Pons (tissue), 1 donor: ENCODE measurements at places on chromosomes 5 and 9.

DNA sequence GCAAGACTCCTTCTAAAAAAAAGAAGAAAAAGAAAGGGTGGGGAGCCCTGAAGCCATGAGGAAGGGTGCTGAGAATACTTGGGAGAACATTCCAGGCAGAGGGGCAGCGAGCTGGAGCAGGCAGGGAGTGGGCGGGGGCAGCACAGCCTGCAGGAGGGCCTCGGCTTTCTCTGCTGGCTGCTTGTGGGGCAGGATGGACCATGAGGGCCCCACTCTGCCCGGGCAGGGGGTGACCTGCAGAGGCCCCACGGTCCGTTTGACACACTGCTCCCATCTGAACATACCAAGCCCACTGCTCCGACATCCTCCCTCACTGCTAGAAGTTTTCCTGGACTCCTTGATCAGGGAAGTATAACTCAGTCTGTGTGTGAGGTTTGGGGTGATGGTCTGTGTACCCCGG is 11.7 kb upstream of the NUP214 start:
- DNase-seq, result no peak

- no peak for DNase-seq
These were observed 202.6 kb downstream of the ADAMTSL1 start for GRCh38 chr9:18676525-18676924.

- no peak for DNase-seq
These were observed 640.4 kb upstream of the CDH10 start for GRCh38 chr5:25285136-25285535.

GRCh38 chr5:67030289-67031056 is 166.1 kb downstream of the CD180 start:
- DNase-seq, result no peak

DNA sequence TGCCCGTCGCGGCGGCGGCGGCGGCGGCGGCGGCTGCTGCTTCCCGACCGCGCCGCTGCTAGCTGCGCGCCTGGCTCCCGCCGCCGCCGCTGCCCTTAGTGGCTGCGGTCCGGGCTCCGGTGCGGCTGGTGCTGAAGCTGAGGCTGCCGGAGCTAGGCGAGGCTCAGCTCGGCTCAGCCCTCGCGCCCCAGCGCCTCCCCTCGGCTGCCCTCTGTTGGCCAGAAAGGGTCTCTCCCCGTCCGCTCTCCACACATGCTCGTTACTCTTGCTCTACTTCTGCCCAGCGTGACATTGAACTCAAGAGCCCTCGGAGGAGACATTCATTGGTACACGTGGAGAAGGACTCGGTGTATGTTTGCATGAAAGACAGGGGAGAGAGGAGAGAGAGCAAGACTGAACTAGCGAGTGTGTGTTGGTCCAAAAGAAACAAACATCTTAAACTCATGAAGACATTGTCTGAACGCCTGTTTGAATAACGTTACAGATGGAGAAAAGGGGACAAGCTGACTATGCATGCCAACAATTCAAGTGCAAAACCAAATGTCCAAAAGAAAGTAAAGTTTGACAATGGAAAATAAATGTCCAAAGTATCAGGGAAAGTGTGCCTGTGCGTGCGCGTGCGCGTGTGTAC is at the start of gene HCN1:
Gene HCN1 (minus strand): TSS at position 175 of the 631 bp plus-strand sequence.
- peak; percentile 72 for DNase-seq

DNA sequence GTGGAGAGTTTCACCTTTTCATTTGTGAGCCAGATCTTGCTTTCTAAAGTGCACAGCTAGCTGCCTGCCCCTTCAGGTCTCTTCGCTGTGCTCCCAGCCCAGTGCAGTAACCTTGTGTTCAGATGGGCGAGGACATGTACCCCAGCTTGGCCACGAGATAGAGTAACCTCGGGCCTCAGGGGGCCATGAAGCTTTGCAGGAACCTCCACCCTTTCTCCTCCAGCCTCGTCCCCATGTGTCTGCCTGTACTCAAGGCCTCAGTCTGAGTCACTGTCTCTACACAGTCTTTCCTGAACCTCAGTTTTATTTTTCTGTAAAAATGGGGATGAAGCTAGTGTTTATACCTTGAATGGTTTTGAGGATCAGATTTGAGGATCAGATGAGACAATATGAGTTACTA is 37.9 kb downstream of the ERGIC1 start:
- DNase-seq, result no peak

DNA sequence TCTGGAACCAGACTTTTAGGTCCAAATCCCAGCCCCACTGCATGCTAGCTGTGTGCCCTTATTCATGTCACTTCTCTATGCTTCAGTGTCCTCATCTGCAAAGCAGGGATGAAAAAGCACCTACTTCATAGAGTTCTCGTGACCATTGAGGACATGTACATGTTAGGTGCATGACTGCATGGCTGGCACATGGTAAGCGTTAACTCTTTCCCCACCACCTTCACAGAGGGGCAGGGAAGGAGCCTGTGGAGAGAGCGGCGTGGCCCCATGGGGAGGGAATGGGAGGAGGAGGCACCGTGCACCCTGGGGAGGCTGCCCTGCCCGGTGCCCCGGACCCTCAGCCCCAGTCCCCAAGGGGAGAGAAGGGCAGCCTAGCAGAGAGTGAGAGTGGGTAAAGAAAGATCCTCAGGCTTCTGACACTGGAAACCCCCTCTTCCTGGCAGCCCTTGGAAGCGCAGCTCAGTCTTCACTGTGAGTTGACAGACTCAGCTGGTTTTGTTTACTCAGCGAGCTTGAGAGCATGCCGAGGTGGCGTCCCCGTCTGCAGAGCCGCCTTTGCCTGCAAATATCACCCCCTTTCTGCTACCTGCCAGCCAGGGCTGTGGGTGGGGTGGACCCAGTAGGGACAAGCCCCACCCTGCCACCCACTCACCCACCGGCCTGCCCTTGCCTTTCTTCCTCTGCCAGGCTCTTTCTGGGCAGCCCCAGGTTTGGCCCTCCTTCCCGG is 10.6 kb upstream of the ANGPTL2 start:
- DNase-seq, result peak; percentile 73

GRCh38 chr5:158966716-158967115 is 133.0 kb downstream of the EBF1 start:
- DNase-seq, result no peak

DNA sequence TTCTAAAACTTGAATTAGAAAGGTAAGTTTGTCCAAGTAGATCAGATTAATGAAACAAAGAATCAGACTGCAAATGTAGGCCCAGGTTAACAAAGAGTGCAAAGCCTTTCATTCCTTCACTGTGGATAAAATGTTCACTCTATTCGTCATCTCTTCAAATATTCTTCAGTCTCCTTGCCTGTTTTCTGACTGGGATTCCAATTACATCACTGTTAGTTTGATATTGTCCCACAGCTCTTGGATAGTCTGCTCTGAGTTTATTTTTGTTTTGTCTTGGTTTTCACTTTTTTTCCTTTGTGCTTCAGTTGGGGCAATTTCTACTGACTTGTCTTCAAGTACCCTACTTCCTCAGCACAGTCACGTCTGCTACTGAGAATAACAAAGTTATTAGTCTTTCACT is 38.5 kb upstream of the GZMA start:
- DNase-seq, result no peak

DNA sequence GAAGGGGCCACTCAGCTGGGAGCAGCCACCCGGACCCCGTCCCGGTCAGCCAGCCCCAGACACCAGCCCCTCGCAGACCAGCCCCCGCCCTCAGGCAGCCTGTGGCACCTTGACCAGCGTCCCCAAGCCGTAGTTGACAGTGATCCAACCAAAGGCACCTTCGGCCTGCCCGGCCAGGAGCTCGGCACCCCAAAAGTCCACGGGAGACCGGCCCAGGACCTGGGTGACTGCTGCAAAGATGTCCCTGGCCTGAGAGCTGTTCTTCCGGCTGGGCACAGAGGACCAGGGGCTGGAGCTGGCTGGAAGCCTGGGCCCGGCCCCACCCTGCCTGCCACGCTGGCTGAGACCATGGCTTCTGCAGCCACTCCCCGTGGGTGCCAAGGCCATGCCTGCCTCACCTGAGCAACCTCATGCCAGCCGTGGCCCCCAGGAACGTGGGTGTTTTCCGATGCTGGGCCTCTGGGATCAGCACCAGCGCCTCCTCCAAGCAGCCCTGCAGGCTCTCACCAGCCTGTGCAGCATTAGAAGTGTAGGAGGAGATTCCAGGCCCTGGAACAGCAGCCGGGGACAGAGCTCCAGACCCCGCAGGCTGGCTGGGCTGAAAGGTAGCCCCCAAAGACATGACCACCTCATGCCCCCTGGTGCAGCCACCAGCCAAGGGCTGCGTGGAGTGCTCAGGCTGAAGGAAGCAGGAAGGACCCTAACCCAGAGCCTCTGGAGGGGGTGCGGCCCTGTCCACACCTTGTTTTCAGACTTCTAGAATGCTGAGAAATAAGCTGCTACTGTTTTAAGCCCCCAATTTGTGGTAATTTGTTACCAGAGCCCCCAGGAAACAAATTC is 4.2 kb downstream of the ENTPD8 start:
- no peak for DNase-seq

DNA sequence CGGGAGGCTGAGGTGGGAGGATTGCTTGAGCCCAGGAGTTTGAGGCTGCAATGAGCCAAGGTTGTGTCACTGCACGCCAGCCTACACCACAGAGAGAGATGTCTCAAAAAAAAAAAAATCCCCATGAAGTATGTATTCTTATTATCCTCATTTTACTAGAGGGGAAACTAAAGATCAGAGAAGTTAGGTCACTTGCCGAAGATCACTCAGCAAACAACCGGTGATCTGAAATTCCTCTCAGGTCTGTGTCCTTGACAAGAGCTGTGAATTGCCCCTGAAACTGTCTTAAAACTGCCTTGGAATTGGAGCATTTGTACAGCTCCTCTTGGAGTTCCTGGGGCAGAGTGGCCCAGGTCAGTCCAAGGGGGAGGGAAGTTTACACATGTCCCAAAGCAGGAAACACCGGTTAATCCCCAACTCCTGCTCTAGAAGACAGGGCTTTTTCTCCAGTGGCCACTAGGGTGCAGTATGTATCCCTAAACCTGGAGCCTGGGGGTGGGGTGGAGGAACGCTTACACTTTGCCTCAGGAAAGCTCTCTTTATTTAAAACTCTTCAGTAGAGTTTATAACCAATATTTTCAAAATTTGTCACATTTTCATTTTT is 27.6 kb downstream of the AQP7 start:
- peak; percentile 86 for DNase-seq

- no peak for DNase-seq
These were observed 139.2 kb upstream of the TRIM32 start for GRCh38 chr9:116547729-116548426.

DNA sequence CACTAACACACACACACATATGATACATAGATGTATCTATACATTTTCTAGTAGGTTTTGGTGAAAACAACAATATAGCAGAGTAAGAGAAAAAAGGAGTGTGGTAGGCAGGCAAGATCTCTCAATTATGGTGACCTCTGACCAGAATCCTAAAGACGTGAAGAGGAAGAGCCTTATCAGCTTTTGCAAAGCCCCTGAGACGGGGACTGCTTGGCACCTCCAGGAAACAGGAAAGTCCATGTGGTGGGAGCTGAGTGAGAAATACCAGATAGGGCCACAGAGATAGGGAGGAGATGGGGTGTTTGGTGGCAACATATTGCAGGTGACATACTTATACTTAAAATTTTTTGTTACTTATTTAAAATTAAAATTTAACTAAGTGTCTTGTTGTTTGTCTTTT is 39.9 kb upstream of the CTXN3 start:
- DNase-seq, result no peak

GRCh38 chr9:130149654-130150286 is 22.4 kb upstream of the NCS1 start:
- no peak for DNase-seq

DNA sequence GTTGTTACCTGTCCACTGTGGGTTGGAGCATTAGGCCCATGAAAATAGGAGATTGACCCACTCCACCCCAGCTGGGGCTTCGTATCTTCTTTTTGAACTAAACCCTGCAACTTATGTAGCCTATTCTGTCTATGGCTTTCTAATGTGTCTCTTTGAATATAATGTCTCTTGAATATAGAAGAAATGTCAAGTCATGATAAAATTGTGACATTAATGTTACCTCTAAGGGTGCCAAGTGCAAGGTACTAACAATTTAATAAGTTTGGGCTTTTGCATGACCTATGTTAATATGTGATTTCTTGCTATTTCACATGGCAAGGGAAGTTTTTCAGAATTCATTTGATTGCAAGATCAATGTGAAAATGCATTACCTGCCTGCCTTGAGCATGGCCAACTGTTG is 40.4 kb upstream of the PUM3 start:
- DNase-seq, result no peak

DNA sequence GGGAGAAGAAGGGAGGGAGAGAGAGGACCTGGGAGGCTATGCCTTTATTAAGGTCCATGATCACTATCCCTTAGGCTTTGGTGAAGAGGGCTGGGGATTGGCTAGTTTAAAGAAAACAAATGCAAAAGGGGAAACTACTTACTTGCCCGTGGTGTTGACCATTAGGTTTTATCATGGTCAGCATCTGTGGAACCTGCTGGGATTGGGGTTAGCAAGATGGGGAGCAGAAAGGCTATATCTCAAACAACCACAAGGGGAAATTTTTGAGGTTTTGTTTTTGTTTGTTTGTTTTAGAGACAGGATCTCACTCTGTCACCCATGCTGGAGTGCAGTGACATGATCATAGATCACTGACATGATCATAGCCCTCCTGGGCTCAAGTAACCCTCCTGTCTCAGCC is 9.0 kb upstream of the RAD23B start:
- no peak for DNase-seq

DNA sequence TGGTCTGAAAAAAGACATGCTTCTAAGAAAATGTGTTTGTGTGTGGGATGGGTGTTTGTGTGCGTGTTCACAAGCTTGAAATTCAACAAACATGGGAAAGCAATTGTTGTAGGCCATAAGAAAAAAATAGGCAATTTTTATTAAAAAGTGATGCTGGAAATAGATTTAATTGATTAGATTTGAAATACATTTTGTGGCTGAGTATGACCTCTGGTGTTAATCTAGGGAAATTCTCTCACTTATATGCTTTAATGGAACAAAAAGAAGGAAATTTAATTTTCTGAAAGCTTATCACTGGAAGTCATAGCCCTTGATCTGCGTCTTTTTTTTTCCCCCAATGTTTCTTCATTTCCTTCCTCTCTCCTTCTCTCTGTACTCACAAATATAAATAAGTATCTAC is 3.5 kb upstream of the KCNN2 start:
- DNase-seq, result no peak

GRCh38 chr5:97172227-97172626 is 10.8 kb downstream of the RIOK2 start:
- no peak for DNase-seq

DNA sequence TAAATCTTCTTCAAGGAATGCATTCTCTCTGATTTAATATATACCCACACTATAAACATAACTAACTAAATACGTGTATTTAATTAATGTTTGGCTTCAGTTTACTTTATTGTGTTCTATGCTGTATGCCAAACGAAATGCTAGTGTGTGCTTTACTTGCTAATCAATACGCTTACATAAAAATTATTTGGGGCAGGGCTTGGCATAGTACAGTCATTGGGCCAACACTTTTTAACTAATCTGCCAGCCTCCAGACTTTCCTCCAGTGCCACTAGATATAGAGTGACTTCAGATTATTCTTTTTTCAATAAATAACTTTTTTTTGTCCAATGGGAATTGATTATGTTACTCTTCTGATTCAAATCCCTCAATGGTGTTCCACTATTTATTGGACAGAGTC is 8.7 kb upstream of the CARNMT1 start:
- DNase-seq, result no peak

DNA sequence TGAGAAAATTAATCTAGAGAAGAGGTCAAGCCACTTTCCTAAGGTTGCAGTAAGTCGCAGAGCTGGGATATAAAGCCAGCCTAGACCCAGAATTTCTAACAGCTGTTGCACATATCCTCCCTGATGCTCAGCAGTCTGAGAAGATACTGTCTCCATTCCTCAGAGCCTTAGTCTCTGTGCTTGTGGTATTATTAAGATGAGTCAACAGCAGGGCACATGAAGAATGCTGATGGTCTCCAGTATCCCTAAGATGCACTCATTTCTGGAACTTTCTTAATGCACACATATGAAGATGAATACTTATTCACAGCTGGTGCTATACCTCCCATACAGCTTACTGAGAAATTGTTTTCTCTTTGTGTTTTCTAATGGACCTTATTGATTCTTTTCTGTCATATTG is 32.5 kb downstream of the SGCD start:
- no peak for DNase-seq
